ENCODE measurements at places on chromosomes 5 and 9.

- no peak for DNase-seq
Observed at GRCh38 chr9:21320465-21320864, 14.7 kb downstream of the KLHL9 start.

- DNase-seq, result no peak
Observed at GRCh38 chr9:87497604-87498045, at the start of gene DAPK1. DAPK1 (plus strand) TSS chr9:87497867; CDS start chr9:87499078, 1,211 bp downstream.

GRCh38 chr5:4128994-4129393 is 533.4 kb downstream of the IRX1 start:
- DNase-seq, result no peak

- no peak for DNase-seq
Observed at GRCh38 chr9:1353291-1353690, 303.1 kb downstream of the DMRT2 start.

DNA sequence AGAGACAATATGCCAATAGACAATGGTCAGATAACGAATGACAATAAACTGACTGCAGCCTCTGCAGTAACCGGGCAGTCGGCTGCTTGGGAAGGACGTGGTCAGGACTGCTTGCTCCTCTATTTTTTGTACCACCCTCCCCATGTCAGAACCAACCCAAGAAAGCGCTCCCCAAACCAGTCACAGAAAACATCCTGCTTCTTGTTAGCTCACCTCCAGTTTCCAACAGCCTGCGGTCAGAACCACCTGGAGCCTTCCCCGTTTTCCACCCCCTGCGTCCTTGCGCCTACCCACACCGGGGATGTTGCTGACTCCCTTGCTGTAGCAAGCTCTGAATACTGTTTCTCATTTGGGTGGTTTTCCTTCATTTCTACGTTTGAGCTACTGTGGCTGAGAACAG is 1.7 kb upstream of the MRNIP start:
- DNase-seq, result no peak

GRCh38 chr9:4594994-4595393 is 67.1 kb upstream of the PLPP6 start:
- no peak for DNase-seq

- no peak for DNase-seq
Observed at GRCh38 chr5:122985954-122986721, 50.4 kb downstream of the PPIC start.

DNA sequence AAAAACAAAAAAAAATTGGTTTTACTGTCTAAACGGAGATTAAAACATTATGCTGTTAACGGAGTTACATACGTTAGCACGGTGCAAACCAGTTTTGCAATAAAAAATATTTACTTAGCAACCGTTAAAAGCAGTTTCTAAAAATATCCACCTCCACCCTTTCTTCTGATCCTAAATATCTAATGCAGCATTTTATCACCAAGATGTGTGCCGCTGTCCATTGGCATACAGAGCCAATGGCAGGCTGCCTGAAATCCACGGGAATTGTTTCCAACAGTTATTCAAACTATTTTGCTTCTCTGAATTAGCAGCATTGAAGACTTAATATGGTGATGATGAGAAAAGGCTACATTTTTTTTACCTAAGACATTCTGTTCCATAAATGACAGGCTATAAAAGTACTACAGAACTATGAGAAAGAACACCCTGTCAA is 61.6 kb downstream of the CSNK1A1 start:
- no peak for DNase-seq

DNA sequence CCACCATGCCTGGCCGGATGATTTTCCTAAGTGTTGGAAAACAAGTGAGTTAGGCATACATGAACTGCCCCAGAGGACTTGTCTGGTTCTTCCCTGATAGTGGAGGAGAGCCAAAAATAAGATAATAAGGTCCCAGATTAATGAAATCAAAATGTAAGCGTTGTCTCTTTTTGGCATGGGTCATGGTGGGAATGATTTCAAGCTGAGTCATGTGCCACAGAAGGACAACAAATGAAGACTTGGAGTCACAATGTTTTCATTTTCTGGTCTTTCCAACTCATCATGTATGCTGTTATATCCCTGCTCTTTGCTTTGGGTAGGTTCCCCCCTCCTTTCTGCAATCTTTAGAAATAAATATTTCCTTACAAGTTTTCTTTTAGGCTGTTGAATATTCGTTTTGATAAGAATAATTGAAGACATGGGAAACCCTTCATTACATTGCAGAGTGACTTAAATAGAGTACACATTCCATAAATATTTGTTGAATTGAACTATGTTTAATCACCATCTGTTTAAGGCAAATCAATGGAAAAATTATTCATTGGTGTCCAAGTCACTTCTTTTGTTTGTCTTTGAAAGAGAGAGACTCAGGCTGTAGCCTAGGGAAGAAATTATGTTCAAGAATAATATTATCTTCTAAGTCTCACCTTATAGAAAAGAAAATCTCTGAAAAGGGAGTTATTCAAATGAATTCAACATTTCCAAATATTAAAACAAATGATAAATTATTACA is 196.3 kb downstream of the CSNK1G3 start:
- no peak for DNase-seq

DNA sequence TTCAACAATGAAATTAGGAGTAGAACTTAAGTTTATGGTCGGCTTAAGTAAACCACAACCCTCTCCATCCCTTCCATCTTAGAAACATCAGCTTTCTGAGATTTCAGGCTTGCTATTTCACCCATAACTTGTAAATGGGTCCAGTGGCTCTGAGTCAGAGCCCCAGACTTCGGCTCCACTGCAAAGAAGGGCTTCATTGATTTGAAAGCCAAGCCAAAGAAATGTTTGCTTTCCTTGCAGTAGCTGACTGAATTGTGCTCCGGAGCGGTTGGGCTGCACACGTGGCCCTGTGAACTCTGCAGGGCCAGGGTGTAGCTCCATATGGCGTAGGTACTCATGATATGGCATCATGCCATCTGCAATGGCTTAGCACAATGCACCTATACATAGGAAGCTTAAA is 57.0 kb downstream of the NREP start:
- DNase-seq, result no peak

GRCh38 chr5:150576449-150576949 is 64.0 kb upstream of the SYNPO start:
- DNase-seq, result no peak

DNA sequence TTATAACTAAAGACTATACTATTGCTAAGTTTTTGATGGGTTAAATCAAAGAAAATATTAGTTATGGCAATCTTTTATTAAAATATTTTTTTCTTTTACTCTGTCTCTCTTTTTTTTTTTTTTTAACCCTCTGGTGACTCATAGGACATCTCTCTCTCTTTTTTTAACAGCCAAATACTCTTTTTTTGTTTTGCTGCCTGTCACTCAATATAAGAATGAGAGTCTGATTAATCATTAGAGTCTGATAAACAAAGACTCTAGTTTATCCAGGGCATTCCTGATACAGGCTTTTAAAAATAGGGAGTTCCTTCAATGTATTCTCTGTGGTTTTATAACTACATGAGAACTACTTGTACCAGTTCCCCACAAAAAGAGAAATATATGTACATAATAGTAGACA is 77.3 kb downstream of the SLC38A9 start:
- no peak for DNase-seq

GRCh38 chr5:756865-757345 is 27.6 kb downstream of the ZDHHC11B start:
- no peak for DNase-seq

GRCh38 chr9:129701549-129701948 is 36.1 kb downstream of the PRRX2 start:
- DNase-seq, result no peak

- peak; percentile 30 for DNase-seq
Observed at GRCh38 chr5:71887680-71888079, 168.6 kb downstream of the CARTPT start.
